ENCODE measurements at places on chromosomes 3 and 15.

GRCh38 chr15:23629234-23629805 lies 18.3 kb downstream of the MAGEL2 start:
- no peak for DNase-seq

DNA sequence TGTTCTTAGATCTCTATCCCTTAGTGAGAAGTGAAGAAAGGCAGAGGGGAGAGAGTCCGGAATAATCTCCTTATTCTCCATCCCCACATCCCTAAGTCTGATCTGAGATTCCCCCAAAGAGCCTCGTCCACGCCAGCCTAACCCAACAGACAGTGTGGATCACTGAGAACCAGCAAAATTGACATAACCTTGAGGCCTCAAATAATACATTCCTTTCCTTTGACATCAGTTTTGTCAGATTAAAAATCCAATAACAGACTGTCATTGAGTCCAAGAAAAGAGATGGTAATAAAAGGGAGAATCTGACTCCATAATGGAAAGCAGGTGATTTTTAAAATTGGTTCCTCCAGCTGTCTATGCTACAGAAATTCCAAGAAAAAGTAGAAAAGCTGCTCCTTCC lies 7.7 kb upstream of the SIAH2 start:
- peak; percentile 34 for DNase-seq

DNA sequence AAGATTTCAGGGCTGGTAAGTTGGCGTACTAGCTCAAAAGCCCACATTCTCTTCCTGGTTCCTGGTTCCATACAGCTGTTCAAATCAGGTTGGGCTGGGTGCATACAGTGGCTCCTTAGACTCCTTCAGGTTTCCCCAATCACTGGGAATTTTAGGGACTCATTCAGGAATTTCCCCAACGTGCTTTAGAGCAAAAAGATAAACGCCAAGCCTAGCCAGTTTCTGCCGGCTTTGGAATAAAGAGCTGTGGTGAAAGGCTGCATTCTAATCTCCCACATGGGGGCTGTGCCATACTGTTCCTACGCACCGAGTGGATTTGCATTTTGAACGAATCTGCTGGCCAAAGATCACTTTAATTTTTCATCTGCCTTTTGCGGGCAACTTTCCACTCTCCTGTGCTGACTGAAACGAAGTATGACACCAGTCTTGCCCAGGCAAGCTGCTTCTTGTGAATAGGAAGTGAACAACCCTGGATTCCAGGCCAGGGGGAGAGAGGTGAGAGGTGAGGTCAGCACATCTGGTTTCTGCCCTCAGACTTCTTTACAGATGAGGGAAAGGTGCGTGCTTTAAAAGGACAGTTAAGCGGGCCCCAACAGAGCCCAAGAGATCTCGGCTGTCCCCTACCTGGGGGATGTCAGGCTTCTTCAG lies 184.2 kb upstream of the PDZRN3 start:
- DNase-seq = no peak

DNA sequence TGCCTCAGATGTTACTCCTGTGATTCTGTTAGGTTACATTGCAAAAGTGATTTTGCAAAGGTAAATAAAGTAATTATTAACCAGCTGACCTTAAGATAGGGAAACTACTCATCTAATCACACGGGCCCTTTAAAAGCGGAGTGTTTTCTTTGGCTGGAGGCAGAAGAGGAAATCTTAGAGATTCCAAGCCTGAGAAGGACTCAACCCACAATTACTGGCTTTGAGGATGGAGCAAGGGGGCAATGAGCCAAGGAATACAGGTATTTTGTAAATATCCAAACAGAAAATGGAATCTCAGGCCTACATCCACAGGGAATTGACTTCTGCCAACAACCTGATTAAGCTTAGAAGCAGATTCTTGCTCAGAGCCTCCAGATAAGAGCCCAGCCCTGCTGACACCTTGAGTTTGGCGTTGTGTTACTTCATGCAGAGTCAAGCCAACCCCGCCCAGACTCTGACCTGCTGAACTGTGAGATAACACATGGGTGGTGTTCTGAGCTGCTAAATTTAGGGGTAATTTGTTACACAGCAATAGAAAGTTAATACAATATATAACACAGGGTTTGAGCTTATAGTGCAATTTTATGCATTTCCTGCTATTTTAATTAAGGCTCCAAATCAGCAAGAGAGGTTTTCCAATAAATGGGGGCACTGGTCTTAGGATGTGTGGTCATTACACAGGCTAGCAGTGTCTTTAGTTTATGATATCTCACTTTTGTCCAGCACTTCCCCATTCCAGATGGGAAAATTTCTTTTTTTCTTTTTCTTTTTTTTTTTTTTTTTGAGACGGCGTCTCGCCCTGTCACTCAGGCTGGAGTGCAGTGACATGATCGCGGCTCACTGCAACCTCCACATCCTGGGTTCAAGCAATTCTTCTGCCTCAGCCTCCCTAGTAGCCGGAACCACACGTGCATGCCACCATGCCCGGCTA lies 19.5 kb downstream of the NFKBIZ start:
- DNase-seq = peak; percentile 28

GRCh38 chr15:59615661-59616060 lies 4.1 kb downstream of the GCNT3 start:
- DNase-seq = no peak

DNA sequence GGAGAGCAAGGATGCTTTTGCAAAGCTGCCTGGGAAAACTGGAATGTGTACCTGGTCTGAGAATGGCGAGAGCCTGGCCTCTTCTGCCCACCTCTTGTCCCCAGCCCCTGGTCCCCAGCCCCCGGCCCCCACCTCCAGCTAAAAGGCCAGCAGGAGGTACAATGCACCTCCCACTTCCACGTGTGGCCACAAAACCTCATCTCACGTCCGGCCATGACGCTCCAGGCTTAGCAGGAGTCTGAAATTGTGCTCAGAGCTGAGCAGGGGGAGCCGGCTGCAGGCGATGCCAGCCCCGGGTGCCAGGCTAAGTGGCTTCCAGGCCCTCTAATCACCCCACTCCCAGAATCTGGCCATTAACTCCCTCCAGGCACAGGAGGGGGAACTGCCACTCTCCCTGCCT lies 83.1 kb upstream of the PRR20G start:
- DNase-seq = no peak

DNA sequence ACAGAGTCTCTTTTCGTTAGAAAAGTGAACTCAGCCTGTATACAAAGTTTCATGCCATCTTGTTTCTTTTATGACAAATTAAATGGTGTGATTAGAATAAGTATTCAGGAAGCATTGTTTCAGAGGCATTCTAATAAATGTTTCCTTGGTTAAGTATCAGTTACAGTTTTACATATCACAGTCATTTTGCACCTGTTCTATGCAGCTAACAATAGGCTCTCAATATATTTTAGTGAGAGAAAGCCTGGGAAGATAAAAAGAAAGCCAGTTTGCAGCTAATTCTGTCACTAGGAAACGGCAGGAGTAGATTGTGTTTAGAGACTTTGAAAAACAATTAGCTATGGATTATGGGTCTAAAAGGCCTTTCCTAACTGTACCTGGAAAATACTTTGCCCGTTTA lies 252.8 kb downstream of the ZIC1 start:
- no peak for DNase-seq

- DNase-seq = peak; percentile 39
Measured at GRCh38 chr3:147030274-147030673, 376.1 kb downstream of the ZIC4 start.

GRCh38 chr3:31890742-31891469 lies 90.2 kb downstream of the OSBPL10 start:
- no peak for DNase-seq
